Stimulated activated CD8-positive, alpha-beta memory T cell treated with anti-CD3 and anti-CD28 coated beads, Interleukin-15, amount 100 ng/mL, for 24 hours (primary cell): ENCODE measurements at places on chromosomes 11 and 22.
A peak's percentile ranks its signal among the peaks of the same experiment; 100 is the strongest.

- DNase-seq: no peak
These were observed 37.5 kb downstream of the C11orf91 start for GRCh38 chr11:33663121-33663520.

DNA sequence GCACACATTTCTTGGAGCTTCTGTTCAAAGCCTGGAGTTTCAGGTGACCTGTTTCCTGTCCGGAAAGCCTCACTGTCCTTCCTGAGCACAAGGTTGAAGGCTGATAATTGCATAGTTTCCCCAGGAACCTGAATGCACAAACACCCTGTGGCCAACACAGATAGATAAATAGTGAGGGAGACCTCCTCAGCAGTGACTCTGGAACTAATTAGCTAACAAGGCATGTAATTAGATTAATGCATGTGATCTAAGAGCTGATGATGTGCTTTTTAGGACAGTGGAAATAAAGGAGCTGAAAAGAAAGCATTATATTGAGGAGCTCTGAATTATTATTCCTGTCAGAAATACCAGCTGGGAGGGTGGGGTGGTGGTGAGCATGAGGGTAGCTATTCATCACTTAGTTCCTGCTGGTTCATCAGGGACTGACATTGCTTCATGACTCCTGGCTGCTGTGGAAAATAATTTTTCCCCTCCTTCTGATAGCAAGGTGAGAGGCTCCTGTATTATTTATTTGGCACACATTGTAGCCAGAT, 101.1 kb downstream of the NELL1 start:
- DNase-seq: no peak

- peak; percentile 21 for DNase-seq
These were observed 31.5 kb downstream of the KIAA0930 start for GRCh38 chr22:45208993-45209838.

- DNase-seq: no peak
These were observed 10.6 kb downstream of the LRRC55 start for GRCh38 chr11:57192316-57192715.

DNA sequence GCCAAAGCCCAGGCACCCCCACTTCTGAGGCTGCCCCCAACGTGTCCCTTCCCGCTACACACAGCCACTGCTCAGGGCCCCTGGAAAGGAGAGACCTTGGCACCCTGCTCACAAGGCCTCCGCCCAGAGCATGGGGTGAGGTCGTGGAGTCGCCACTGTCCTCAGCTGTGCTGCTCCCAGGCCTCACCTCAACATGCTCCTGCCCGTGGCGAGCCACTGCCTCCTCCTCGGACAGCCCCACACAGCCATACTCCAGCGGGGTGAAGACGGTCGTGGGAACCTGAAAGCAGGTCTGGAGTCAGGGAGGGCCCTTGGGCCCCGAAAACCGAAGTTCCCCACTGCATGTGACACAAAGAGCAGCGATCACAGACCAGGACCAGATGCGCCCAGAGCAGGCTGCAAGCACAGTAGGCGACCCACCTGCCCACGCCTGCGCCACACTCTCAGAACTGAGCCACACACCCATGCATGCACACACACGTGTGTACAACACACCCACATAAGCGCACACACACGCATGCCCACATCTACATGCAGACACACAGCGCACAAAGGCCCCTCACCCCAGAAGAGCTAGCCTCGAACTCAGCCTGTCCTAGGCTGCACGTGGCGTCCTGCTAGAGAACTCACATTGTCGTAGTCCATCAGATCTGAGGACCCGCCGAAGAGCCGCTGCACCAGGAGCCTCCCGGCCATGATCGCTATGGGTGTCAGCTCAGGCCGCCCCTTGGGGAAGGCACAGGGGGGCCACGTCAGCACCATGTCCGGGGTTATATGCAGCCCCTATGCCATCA, 25.5 kb upstream of the GNB1L start:
- DNase-seq: no peak

DNA sequence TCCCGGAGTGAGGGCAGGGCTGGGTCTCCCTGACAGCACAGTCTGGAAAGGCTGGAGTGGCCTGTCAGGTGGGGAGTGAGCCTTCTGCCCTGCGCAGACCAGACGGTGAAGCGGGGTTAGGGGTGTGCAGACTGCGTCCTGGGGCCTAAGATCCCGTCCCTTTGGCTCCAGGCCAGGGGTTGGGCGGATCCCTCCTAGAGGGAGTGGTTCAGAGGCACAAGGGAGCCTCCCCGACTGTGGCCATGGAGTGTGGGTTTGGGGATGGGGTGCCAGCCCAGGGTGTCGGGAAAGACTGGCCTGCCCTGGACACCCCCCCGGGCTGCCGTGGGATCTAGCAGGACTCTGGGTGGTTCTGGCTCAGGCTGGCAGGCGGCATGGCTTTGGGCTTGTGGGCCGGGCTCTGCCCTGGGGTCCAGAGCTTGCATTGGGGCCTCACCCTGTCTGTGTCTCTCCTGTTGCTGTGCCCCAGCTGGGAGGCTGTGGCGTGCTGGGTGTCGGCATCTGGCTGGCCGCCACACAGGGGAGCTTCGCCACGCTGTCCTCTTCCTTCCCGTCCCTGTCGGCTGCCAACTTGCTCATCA, 19.5 kb downstream of the TSPAN4 start:
- DNase-seq: no peak

GRCh38 chr22:49882519-49883293, 29.1 kb downstream of the ZBED4 start:
- DNase-seq: no peak

DNA sequence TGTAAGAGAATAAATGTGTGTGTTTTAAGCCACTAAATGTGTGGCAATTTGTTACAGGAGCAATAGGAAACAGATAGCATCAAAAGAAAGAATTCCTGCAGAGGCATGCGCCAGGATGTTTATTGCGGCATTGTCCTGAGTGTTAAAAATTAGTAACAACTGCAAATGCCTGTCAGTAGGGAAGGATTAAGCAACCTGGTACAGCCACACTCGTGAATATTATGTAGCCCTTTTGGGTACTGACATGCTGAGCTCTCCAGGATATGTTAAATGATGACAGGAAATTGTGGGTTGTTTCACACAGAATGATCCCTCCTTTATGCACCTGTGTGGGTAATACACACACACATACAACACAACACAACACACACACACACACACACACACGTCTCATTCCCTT, 69.7 kb upstream of the MYOD1 start:
- no peak for DNase-seq

GRCh38 chr11:134223121-134223520, 646 bp downstream of the NCAPD3 start:
- no peak for DNase-seq

DNA sequence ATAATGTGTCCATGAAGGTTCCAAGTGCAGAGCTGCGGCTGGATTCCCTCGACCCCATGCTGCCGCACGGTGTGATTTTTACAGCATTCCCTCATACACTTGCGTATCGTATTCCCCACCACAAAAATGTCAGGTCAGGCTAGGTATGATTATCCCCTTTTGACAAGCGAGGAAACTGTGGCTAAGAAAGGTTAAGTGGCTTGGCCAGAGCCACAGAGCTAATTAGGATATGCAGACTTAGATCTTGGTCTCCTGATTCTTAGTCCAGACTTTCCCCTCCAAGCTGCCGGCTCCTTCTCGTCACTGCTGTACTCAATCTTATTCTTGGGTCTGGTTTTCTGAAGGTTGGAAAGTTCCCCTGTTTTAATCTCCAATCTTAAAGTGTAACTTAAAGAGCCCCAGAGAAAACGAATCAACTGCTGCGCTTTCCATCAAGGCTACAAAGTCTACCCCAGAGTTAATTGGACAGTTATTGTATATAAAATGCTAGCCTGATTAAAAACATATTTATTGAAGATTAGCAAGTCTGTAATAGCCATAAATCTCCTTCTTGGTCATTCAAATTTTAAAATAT, 176.6 kb downstream of the ADAMTS15 start:
- no peak for DNase-seq

DNA sequence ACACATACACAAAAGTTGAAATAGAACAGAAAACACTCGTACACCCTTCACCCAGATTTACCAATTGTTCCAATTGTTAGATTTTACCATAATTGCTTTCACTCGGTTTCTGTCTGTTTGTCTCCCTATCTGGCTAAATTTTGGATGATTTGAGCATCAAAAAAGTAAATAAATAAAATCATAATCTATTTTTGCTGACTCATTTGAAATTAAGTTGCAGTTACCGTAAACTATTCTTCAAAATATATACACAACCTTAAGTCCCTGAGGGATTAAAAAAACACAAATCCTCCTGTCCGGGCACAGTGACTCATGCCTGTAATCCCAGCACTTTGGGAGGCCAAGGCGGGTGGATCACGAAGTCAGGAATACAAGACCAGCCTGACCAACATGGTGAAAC, 81.3 kb upstream of the SYT9 start:
- DNase-seq: no peak

DNA sequence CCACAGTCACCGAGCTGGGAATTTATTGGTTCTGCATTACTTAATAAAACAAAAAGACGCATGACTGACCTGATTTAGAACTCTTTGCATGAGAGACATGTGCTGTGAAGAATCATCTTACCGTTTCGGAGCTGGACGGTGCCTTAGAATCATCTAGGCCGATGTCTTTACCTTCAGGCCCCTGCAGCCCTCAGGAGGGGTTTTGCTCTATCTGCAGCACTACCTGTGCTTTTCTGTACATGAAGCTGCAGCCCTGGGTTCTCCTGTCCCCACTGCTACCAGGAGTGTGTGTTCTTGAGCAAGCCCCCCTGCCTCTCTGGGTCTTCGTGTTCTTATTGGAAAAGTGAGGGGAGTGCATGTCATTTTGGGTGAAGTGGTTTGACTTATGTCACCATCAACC, 94.0 kb upstream of the OR4B1 start:
- no peak for DNase-seq

GRCh38 chr22:46220921-46221320, 29.2 kb downstream of the CDPF1 start:
- no peak for DNase-seq

DNA sequence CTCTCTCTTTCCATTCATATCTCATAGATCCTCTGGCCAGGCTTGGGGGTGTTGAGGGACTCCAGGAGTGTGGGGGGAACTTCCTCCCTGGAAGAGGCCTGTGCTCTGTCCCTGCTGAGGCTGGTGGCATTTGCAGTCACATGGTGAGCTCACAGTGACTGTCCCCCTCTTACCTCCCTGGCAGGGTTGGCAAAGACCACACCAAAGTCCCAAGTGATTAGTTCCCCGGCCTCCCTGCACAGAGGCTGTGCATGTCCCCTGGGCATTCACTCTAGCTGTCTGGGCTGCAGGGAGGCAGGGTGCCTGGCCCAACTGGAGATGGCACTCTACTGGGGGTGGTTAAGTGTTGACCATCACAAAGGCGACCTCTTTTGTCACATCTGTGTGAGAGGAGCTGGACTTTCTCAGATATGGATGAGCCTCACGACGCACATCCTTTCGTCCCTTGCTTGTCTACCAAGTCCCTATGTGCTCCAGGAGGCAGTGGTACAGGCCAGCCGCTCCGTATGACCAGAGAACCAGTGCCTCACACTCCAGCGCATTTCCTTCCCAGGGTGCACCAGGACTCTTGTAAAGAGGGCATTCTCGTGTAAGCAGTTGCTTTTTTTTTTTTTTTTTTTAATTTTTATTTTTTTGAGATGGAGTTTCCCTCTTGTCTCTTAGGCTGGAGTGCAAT, 8.8 kb downstream of the TANGO2 start:
- no peak for DNase-seq

GRCh38 chr11:87421422-87421821, 383.7 kb downstream of the TMEM135 start:
- no peak for DNase-seq

- DNase-seq: no peak
These were observed 112.4 kb downstream of the LDLRAD3 start for GRCh38 chr11:36056160-36056751.

DNA sequence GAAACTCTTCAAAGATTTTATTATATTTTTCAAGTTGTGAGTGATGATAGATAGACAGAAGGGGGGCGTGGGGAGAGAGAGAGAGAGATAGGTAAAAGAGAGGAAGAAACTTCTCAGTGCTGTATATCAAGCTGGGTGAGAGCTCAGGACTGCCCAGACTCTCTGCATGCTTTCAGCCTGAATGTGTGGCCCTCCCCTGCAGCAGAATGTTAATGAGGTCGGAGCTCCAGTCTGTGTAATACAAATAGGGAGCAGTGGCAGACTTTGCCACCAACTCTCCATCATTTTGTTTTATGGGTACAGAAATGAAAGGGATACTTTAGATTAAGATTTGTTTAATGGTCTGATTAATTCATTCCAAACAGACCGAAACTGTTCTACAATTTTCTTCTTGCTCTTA, 752.8 kb downstream of the OPCML start:
- DNase-seq: no peak

DNA sequence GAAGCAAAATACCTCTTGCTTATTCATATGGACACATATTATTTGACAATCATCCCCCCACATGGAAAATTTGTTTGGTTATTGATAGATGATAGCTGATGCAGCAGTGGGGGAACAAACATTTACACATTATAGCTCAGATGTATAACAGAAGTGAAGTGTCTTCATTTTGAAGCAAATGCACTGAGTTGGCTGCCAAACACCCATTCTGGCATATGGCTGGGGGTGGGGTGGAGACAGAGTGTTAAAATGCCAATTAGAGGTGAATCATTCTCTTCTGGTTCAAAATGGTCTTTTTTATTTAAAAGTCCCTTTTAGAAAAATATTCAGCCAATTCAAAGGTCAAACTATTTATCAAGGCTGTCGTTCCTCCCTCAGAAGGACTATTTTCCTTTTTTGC, 157.3 kb upstream of the TRPC6 start:
- DNase-seq: no peak

DNA sequence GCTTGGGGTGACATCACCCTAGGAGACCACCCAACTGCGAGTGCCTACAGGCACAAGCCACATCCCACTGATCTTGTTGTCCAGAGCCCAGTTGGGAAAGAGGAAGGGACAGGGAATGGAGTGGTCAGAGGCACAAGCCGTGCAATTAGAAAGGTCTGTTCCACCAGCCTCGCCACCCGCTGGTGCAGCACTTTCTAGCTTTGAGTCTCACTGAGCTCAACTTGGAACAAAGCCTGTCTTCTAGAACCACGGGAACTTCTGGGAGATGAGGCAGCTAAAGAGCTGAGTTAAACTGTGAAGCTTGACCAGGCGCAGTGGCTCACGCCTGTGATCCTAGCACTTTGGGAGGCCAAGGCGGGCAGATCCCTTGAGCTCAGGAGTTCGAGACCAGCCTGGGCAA, 29.3 kb downstream of the TPBGL start:
- no peak for DNase-seq

DNA sequence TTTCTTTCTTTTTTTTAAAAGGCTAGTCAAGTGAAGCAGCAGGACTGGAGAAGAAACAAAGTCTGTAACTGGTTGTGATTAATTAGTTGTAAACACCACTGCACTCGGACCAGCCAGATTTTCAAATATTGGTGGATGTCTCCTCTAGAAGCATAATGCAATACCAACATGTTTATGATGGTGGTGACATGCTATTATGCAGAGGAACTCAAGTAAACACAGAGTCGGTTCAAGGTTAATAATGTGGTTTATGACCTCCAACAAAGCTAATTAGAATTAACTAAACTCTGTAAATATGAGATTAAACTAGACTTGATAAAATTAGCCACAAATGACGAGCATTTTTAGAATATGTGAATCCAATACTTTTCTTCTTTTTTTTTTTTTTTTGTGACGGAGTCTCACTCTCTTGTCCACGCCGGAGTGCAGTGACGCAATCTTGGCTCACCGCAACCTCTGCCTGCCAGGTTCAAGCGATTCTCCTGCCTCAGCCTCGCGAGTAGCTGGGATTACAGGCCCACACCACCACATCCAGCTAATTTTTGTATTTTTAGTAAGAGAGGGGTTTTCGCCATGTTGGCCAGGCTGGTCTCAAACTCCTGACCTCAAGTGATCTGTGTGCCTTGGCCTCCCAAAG, 11.8 kb upstream of the AGBL2 start:
- DNase-seq: no peak

GRCh38 chr11:58227956-58228615, 632 bp downstream of the OR10Q1 start:
- DNase-seq: no peak
